ENCODE measurements at places on chromosomes 16 and 17.

- peak; percentile 76 for DNase-seq
Measured at GRCh38 chr17:39939588-39940419, 12.3 kb downstream of the LRRC3C start.

DNA sequence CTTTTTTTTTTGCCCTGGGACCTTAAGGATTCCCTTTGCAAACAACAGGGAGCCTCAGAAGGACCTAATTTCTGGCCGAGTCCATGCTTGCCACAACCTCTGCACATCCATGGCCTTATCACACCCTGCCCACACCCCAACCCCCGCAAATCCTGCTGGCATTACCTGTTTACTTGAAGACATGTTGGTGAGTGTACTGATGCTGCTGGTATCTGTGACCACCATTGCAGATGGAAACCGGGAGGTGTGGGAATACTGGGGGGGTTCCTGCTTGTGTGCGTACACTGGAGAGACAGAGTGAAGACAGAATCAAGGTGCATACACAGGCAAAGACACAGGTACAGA is 46.0 kb downstream of the HNF1B start:
- DNase-seq = peak; percentile 74

- DNase-seq = no peak
Measured at GRCh38 chr16:23062524-23062923, 86.7 kb downstream of the USP31 start.

GRCh38 chr17:1650731-1651558 is 1.3 kb upstream of the RILP start:
- DNase-seq = no peak

GRCh38 chr17:16491703-16492612 is at the start of gene LRRC75A:
TSS of gene LRRC75A (minus strand) at chr17:16492193. CDS start at chr17:16491990, 203 bp downstream.
- peak; percentile 19 for DNase-seq

DNA sequence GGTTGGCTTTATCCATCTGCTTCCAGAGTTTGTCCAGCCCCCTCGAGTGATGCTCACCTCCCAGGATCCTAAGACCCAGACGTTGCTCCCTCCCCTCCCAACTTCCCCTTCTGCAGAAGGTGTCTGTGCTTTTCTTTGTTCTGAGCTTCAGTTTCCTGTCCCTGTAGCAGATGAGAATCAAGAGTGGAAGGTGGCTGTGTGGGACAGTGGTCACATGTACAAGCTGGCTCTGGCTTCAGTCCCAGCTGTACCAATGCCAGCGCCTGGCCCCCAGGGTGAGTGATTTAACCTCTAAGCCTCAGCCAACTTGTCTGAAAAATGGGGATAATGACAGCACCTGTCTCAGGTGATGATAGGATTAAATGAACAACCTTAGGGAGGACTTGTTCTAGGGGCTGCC is 7.7 kb downstream of the PRR15L start:
- DNase-seq = no peak

DNA sequence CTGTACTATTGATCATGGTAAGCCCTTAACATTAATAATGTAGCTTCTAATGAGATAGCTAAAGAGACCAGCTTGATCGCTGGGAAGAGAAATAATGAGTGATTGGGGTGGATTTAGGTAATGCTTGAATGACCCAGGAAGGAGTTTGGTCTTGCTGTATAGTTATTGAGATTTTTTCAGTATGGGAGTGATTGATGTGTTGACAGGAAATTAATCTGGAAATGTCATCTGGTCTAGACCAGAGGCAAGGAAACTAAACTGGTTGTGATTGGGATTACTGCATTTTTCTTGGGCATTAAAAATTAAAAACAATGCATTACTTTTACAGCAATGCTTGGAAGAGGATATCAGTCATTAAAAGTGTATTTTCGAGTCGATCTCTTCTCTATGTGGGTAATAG is 11.8 kb downstream of the TEFM start:
- no peak for DNase-seq

GRCh38 chr17:7817643-7817964 is 16.4 kb upstream of the KDM6B start:
- no peak for DNase-seq

DNA sequence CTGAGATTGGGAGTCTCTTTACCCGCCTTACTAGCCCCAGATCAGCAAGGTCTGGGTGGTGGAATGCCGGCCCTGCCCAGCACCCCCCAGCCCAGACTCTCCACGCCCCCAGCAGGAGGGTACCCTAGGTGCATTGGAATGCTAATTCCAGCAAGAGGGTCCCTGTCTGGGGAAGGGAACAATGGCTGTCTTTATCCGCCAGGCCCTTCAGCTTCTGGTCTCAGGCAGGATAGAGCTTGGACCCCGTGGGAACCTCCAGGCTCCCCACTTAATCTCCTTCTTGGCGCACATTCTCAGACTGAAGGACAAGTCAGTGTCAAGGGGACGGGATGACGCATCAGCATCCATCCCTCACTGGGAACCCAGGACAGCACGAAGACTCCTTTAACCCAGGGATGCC is 85.1 kb downstream of the LITAF start:
- no peak for DNase-seq
